ENCODE measurements at places on chromosomes 2 and 18.
A peak's percentile ranks its signal among the peaks of the same experiment; 100 is the strongest.

- peak; percentile 6 for DNase-seq
- no peak overlapping the region for H3K4me3 ChIP-seq
- peaks cover 4% of the 10 kb centered on the region for H3K4me1 ChIP-seq
- H3K27me3 ChIP-seq = no peaks in the 10 kb centered on the region
- H3K36me3 ChIP-seq = peaks cover 35% of the 10 kb centered on the region
- H3K27ac ChIP-seq = peak overlapping the region; percentile 15
Observed at GRCh38 chr2:174120346-174120745, 128.0 kb downstream of the OLA1 start.

- peaks cover 8% of the 10 kb centered on the region for H3K36me3 ChIP-seq
- H3K27me3 ChIP-seq = no peaks in the 10 kb centered on the region
Observed at GRCh38 chr2:168096158-168096557, 151.2 kb downstream of the STK39 start.

DNA sequence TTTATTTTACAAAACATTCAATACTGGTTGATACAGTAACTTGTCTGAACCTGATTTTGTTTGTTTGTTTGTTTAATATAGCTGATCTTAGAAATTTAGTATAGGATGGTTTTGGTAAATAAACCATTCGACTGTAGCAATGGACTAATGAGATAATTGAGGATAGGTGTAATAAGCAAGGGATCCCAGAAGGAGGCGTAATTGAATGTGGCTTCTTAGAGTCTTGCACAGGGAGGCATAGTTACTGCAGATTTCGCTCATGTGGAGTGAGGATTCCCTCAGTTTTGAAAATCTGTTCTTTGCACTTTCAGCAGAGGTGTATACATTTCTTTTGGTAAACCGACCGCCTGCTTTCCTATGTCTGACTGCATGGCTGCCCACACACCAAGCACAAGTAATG, 709.6 kb downstream of the SOCS6 start:
- H3K27ac ChIP-seq = no peak overlapping the region
- no peaks in the 10 kb centered on the region for H3K36me3 ChIP-seq

- DNase-seq = no peak
- no peaks in the 10 kb centered on the region for H3K36me3 ChIP-seq
- no peaks in the 10 kb centered on the region for H3K4me1 ChIP-seq
- H3K27me3 ChIP-seq = no peaks in the 10 kb centered on the region
- H3K27ac ChIP-seq = no peak overlapping the region
Observed at GRCh38 chr18:10939822-10940221, 209.5 kb downstream of the PIEZO2 start.

GRCh38 chr18:9422816-9423519, 52.3 kb upstream of the RALBP1 start:
- no peaks in the 10 kb centered on the region for H3K27me3 ChIP-seq
- H3K27ac ChIP-seq = no peak overlapping the region
- no peak for DNase-seq
- H3K36me3 ChIP-seq = no peaks in the 10 kb centered on the region

- no peak overlapping the region for H3K4me3 ChIP-seq
- no peak overlapping the region for H3K27ac ChIP-seq
- DNase-seq = no peak
- H3K4me1 ChIP-seq = no peaks in the 10 kb centered on the region
- no peaks in the 10 kb centered on the region for H3K36me3 ChIP-seq
- peaks cover 5% of the 10 kb centered on the region for H3K27me3 ChIP-seq
Observed at GRCh38 chr2:217838409-217838831, 164.4 kb downstream of the TNS1 start.

DNA sequence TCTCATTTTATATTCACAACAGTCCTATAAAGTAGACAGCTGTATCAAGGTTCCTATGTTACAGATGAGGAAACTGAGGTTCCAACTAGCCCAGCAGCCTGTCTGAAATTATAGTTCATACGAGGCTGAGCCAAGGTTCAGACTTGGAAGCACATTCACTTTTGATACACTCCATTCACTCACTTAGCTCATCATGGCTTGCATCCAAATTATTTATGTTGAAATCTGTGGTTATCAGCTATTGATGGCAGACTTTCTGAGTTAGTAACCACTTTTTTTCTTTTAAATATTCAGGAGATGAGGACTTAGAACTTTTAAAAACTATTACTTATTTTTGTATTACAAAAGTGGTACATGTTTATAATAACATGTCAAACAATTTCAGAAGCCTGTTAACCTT, 188.2 kb downstream of the MTX2 start:
- peaks cover 35% of the 10 kb centered on the region for H3K27me3 ChIP-seq
- H3K36me3 ChIP-seq = no peaks in the 10 kb centered on the region
- no peak overlapping the region for H3K27ac ChIP-seq
- DNase-seq = no peak
- no peak overlapping the region for H3K4me3 ChIP-seq

- DNase-seq = no peak
- no peak overlapping the region for H3K27ac ChIP-seq
- H3K27me3 ChIP-seq = no peaks in the 10 kb centered on the region
- no peak overlapping the region for H3K4me3 ChIP-seq
- no peaks in the 10 kb centered on the region for H3K4me1 ChIP-seq
Observed at GRCh38 chr2:208937521-208937920, 486.3 kb upstream of the MAP2 start.

- H3K27me3 ChIP-seq = peaks cover 21% of the 10 kb centered on the region
- no peak overlapping the region for H3K4me3 ChIP-seq
- no peak overlapping the region for H3K27ac ChIP-seq
- no peaks in the 10 kb centered on the region for H3K36me3 ChIP-seq
- H3K4me1 ChIP-seq = peaks cover 22% of the 10 kb centered on the region
Observed at GRCh38 chr2:145410086-145410485, 890.2 kb upstream of the ZEB2 start.

DNA sequence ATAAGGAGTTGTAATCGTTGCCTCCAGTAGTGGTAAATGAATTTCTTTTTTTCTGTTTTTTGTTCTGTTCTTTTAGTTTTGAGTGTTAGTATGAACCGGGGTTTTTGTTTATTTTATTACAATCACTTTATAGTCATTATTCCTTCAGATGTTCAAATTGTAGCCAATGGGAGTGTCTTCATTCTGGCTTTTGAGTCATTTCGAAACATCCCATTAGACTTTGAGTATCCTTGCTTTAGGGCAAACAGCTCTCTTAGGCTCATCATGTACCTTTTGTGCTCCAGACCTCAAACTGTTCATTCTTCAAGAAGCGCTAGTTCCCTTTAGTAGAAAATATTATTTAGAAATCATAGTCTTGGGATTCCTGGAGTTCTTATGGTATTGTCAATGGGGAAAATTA, 54.2 kb upstream of the PAX3 start:
- H3K4me1 ChIP-seq = no peaks in the 10 kb centered on the region
- H3K27me3 ChIP-seq = no peaks in the 10 kb centered on the region
- no peak overlapping the region for H3K27ac ChIP-seq
- no peak overlapping the region for H3K4me3 ChIP-seq
- no peaks in the 10 kb centered on the region for H3K36me3 ChIP-seq
- no peak for DNase-seq
